ENCODE measurements at places on chromosomes 1 and 21.

DNA sequence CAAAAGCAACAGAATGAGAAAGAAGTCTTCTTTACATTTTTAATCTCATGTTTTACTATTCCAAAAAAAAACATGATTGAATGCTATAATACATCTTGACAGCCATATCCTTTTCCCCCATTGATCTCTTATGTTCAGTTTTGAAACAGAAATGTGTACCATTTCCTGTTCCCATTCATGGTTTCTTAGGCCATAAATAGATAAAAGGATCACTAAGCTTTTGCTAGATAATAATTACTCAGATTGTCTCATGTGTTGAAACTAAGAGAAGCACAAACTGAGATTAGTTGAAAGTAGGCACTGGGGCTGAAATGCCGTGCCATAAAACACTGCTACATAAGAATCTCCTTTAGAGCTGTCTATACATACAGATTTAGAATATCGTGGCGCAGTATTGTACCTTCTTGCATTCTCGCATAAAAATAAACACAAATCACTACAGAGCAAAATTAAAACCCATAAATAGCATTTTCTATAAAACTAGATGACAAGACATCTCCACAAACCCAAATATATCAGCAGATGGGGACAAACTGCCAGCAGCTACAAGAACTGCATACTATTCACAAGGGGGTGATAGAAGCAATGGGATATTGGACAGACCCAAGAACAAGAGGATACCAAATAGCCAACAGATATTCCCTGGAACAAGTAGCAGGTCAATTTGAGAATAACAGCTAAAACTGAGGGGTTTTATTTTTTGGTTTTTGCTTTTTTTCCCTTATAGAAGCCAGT is 405.3 kb upstream of the PRMT6 start:
- DNase-seq, result no peak

DNA sequence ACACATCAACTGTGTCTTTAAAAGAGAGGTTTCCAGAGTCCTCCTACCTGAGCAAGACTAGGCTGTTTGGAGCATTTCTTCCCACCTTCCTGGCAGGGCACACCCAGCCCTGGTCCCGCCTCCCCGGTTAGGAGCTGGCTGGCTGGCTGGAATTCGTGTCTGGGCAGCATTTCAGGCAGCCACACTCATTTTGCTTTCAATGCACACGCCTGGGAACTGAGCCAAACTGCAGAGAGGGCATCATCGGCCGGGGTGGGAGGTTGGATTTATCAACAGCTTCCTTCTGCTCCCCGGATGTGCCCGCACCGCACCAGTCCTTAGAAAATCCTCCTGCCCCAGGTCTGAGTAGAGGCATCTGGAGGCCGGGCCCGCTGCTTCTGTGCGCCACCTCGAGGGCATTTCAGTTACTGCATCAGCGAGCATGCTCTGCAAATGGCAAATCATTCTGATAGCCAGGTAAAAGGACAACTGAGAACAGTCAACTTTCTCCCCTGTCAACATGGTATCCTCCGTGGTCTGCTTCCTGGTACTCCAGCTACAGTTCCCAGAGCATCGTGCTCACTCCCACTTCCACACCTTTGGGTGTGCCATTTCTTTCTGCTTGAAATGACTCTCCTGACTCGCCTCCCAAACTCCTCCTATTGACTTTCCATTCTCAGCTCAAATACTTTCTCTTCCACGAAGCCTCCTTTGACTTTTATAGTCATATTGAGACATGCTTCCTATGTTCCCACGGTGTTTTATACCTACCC is 20.6 kb downstream of the TCEA3 start:
- DNase-seq, result peak; percentile 78

DNA sequence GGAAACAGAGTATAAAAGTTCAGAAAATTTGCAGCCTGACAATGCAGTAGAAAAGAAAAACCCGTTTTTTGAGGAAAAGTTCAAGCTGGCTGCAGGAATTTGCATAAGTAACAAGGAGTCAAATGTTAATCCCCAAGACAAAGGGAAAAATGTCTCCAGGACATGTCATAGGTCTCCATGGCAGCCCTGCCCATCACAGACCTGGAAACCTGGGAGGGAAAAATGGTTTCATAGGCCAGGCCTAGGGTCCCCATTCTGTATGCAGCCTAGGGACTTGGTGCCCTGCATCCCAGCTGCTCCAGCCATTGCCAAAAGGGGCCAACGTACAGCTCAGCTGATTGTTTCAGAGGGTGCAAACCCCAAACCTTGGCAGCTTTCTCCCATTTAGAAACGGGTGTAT is 3.6 kb upstream of the KCNT2 start:
- no peak for DNase-seq

DNA sequence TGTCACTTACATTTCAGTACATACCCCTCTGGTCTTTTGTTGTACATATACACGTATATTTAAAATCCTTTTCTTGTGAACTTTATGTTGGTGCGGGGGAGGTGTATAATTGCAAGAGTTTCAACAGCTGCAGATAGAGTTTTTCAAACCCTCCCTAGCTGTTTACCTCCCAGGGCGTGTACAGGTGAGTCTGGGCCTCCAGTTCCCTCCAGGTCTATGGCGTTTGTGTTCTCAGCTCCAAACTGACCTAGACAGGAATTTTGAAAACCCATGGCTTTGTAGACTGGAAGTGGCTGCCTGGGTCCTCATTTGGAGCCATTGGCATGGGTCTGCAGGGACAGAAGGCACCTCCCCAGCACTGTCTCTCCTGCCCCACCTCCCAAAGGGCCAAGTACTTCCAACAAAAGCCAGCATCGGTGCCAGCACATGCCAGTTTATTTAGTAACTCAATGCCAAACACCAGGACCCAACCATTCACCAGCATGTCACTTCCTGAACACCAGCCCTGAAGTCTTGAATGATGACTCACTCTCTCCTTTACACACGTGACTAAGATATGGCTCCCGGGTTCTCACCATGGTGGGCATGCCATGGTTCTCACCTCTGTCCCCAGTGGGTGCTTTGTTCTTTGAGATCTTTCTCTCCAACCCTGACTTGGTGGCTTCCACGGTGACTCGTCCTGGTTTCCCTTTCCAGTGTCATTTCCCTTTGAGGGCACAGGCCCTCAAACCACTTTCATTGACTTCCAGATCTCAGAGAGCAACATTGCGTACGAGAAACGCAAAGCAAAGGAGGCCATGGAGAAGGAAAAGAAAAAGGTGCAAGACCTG is 57.3 kb upstream of the EFHD2 start:
- peak; percentile 50 for DNase-seq

GRCh38 chr1:235068158-235069121 is 60.2 kb downstream of the TOMM20 start:
- no peak for DNase-seq

GRCh38 chr21:38741092-38741949 is 64.4 kb upstream of the ETS2 start:
- DNase-seq, result no peak

DNA sequence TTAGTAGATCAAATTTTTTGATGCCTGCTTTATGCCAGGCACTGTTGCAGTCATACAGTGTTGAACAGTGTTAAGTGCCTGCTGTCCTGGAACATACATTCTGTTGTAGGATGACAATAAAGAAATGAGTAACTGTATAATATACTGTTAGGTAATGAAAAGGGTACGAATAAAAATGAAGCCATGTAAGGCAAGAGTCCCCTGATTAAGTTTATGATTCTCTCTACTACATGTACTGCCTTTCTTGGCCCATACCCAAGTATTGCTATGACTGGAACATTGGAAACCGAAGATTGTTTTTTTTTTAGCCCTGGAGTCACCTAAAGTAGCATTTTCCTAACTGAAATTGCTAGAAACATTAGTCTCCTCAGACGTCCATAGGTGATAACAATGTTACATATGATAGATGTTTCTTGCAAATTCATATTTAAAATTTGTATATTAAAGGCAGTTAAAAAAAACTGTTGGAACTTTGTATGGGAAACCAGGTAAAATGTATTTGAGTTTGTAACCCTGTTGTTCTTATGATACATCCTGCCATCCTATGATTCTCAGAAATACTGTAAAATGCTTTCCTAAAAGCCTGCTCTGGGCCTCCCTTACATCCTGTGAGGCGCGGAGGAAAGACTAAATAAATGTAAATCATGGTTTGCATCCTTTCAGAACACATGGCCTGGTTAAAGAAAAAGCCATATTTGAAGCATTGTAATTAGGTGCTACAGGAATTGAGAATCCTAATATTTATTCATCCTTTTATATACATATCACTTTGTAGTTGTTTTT is 5.8 kb downstream of the ATP5PB start:
- no peak for DNase-seq

DNA sequence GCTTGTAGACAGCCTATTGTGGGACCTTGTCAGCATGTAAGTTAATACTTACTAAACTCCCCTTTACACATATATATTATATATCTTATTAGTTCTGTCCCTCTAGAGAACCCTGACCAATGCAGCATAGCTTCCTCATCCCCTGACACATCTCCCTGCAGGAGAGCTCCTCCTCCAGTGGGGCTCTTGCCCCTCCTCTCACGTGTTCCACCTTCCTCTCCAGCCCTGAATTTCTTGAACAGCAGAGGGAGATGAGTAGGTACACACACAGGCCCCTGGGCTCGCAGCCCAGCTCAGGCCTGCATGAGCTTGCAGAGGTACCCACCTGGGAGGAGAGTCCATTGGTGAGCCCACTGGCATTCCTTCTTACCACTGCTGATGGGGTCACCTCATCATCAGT is 27.3 kb upstream of the GOLT1A start:
- no peak for DNase-seq

DNA sequence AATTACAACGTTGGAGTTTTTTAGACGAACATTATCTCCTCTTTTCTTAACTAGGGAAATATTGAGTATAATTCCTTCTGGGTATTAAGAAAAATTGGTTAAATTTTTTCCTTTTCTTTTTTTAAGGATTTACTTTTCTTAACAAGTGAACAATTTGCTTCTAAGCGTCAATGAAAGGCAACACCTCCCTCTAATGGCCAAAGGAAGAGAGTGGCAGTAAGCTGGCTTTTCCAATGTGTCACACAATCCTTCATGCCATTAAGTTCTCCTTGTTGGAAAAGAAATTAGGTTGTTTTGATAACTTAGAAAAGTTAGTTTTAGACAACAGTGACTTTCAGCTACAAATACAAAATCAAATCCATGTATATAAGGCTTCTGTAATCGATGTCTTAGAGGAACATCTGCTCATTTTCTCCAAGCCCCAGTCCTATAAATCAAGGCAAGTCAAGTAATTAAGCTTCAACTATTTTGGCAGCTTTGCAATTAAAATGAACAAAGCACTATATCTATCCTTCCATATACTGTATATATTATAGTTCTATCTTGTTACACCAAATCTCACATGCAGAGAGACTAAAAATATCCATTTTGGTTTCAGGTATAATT is 62.8 kb downstream of the EDEM3 start:
- DNase-seq, result no peak

DNA sequence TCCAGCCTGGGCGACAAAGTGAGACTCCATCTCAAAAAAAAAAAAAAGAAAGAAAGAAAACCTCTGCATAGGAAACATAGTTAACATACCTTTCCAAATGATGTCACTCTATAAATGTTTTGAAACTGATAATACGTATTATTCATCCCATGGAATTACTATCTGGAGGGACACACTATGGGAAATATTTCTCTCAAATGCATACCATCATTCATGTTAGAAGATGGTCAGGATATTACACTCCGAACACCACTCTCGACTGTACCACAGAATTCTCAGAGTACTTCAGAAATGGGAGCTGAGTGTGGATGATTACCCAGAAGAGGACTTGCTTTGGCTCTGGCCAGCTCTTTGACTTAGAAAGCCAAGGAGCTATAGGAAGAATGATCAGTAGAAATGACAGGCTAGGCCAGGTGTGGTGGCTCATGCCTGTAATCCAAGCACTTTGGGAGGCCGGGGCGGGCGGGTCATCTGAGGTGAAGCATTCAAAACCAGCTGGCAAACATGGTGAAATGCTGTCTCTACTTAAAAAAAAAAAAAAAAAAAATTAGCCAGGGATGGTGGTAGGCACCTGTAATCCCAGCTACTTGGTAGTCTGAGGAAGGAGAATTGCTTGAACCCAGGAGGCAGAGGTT is 5.2 kb upstream of the LIN28A start:
- no peak for DNase-seq

DNA sequence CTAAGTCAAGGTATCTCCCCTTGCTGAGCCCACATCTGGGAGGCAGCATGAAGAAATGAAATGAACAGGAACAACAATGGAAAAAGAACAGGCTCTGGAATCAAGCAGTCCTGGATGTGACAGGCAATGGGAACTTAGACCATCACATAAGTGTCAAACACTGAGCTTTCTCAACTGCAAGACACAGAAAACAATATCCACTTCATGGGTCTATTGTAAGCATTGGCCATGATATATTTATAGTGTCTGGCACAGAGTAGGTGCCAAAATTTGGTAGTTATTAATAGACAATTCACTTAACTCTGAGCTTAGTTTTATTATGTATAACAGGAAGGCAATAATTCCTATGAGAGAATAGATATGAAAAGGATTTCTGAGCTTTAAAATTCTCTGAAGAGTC is 64.1 kb upstream of the ATP1B1 start:
- DNase-seq, result no peak

- DNase-seq, result no peak
These were observed 132.5 kb upstream of the KAZN start for GRCh38 chr1:14466006-14466405.

DNA sequence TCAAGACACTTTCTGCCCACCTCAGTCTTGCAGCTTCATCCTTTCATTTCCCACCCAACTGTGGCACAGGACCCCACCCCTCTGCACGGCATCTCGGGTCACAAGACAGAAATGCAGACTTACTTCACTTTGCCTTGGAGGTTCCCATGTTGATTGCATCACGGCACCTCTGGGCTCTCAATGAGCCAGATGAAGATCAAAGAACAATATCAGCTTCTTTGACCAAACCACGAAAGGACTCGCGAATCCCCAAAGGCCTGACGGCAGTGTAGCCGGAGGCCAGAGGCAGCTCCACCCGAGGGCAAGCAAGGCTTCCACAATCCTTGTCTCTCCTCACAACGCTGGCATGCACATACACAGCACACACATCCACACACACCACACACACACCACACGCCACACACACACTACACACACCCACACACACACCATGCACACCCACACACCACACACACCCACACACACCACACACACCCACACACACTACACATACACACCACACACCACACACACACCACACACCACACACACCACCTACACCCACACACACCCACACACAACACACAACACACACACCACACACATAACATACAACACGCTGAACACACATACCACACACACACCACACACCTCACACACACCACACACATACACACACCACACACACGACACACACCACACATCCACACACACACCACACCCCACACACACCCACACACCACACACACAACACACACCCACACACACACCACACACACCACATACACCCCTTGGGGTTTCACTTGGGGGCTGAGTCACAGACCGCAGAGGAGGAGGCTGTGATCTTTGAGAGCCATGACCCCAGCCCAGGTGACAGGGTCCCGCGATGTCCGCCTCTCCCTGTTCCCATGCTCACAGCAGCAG is 35.8 kb downstream of the UBASH3A start:
- peak; percentile 65 for DNase-seq

All from stimulated activated CD8-positive, alpha-beta memory T cell treated with anti-CD3 and anti-CD28 coated beads, Interleukin-15, amount 100 ng/mL, for 48 hours (primary cell).